ENCODE measurements at places on chromosomes 4 and X. TPM values are rescaled to one million over a fixed set of nuclear protein-coding genes. Genes with fewer than 3 reads are reported as not detected.

DNA sequence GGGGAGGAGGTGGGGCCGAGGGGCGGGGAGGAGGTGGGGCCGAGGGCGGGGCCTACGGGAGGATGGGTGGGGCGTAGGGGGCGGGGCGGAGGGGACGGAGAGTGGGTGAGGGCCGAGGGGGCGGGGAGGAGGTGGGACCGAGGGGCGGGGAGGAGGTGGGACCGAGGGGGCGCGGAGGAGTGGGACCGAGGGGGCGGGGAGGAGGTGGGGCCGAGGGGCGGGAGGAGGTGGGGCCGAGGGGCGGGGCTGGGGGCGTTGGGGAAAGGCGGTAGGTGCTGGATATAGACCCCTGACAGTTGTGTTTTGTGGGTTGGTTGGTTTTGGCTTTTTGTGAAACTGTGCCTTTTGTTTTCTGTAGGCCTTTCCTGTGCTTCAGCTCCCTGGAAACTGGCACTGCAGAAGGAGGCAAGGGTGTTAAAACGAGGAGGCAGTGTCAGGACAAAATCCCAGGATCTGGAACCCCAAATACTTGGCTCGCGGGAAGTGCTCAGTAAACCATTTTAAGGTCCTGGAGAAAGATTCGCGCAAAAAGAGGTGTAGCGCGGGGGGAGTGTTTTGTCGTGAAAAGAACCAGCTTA, 580 bp upstream of the MMGT1 start:
- H3K4me3 ChIP-seq: peak overlapping the region; percentile 24
- no peaks in the 10 kb centered on the region for H3K4me1 ChIP-seq
- no peaks in the 10 kb centered on the region for H3K27me3 ChIP-seq
- no peaks in the 10 kb centered on the region for H3K36me3 ChIP-seq
- DNase-seq: peak; percentile 85

DNA sequence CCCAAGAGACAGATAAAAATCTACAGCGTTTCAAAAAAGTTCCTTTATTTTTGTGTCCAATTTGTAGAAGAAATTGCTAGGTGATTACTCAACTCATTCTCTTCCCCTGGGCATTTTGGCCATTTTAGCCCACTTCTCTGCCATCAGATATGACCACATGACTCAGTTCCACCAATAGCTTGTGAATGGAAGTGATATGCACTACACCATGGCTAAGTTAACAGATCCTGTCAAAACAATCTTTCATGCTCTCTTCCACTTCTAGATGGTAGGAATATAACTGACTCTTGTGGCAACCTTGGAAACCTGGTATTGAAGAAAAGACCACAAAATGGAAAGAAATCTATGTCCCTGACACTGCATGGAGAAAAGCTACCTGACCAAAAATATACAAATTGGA, 26.2 kb upstream of the FREM3 start:
- no peak overlapping the region for H3K27ac ChIP-seq
- no peaks in the 10 kb centered on the region for H3K27me3 ChIP-seq
- H3K4me1 ChIP-seq: no peaks in the 10 kb centered on the region
- no peaks in the 10 kb centered on the region for H3K36me3 ChIP-seq

GRCh38 chr4:58590722-58591121, 1480.5 kb upstream of the IGFBP7 start:
- no peaks in the 10 kb centered on the region for H3K27me3 ChIP-seq
- no peak overlapping the region for H3K4me3 ChIP-seq
- no peak overlapping the region for H3K27ac ChIP-seq
- no peaks in the 10 kb centered on the region for H3K4me1 ChIP-seq

- H3K27me3 ChIP-seq: no peaks in the 10 kb centered on the region
- DNase-seq: peak; percentile 33
- H3K27ac ChIP-seq: no peak overlapping the region
- H3K4me1 ChIP-seq: peaks cover 4% of the 10 kb centered on the region
Observed at GRCh38 chr4:90095000-90095399, 32.2 kb upstream of the CCSER1 start.

DNA sequence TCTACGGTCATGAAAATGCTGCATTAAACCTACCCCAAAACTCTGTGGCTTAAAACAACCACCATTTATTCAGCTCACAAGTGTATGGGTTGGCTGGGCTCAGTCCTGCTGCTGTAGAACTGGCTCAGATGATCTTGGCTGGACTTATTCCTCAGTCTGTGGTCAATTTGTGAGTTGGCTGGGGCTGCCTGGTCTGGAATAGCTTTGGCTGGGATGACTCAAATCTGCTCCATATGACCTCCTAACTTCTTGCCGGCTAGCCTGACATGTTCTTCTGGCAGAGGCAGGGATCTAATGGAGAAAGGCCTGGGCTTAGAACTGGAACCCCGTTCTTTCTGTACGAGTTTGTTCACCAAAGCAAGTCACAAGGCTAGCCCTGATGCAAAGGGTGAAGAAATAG, 71.7 kb downstream of the CFAP299 start:
- H3K4me3 ChIP-seq: no peak overlapping the region
- H3K36me3 ChIP-seq: no peaks in the 10 kb centered on the region
- no peaks in the 10 kb centered on the region for H3K27me3 ChIP-seq
- no peak overlapping the region for H3K27ac ChIP-seq
- no peaks in the 10 kb centered on the region for H3K4me1 ChIP-seq

The GPR34 gene
- total RNA-seq: not detected

The SHROOM4 gene
- 3.0 TPM for total RNA-seq

The SSX1 gene
- total RNA-seq: not detected
